NCI-H1436 (cell line): ENCODE measurements at places on chromosomes 6 and 20.

DNA sequence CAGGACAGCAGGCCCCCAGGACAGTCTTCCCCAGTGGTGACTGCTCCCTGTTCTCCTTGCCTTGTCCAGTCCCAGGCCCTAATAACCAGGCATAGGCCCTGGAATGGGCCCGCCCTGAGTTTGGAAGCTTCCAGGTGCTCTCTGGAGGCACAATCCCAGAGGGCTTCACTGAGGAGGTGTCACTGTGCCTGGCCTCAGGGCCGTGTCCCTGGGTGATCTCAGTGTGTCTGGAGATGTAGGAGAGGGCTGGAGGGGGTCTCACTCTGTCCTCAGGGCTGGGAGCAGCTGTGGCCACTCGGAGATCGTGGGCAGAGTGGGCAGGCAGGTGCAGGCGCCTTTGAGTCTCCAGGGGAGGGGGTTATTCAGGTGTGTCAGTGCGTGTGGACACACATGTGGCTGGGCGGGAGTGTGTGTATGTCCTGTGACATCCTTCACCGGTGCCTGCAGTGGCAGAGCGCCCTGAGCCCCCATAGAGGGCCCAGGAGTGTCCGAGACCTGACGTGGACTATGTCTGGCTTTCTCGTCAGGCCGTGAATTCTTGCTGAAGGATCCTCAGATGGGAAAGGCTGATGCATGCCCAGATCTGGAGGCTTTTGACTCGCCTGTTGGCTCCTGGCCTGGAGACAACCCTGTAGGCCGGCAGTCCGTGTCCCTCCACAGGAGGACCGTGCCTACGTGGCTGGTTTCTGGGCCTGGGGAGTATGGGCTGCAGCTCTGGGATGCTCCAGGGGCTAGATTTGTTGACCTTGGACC lies 5.5 kb upstream of the NPBWR2 start:
- DNase-seq = no peak

DNA sequence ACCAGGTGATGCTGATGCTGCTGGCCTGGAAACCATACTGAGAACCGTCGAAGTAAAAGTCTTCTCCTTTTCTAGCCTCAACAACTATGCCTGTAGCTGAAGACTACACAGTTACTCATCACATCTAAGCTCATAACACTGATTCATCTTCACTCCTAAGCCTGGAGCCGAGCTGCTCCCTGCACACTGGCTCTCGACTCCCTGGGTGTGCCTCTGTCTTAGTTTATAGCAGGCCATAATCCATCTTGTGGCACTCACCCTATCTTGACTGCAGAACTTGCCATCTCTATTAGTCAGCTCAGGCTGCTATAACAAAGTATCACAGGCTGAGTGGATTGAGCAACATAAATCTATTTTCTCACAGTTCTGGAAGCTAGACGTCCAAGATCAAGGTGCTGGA lies 191.0 kb downstream of the UNC5CL start:
- no peak for DNase-seq

- DNase-seq = no peak
These were observed 45.9 kb downstream of the CD164 start for GRCh38 chr6:109336221-109336961.

- peak; percentile 62 for DNase-seq
These were observed 10.0 kb downstream of the CITED2 start for GRCh38 chr6:139364302-139364981.

DNA sequence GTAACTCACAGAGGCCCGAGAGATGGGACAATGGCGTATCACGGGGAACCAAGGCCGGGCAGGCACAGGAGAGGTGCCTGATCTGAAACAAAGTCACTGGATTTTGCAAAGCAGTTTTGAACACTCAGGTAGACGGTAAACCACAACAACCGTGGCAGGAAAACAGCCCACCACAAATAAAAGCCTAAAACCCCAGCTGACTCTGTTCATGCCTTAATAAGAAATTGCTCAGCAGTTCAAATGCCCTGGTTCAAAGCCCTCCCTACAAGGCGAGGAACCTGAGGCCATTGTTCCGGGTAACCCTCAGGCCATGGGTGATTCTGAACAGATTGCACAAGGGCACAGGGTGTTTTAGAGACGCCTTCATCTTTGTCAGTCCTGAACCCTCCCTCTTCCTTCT lies 114.2 kb downstream of the MAP3K7 start:
- no peak for DNase-seq

DNA sequence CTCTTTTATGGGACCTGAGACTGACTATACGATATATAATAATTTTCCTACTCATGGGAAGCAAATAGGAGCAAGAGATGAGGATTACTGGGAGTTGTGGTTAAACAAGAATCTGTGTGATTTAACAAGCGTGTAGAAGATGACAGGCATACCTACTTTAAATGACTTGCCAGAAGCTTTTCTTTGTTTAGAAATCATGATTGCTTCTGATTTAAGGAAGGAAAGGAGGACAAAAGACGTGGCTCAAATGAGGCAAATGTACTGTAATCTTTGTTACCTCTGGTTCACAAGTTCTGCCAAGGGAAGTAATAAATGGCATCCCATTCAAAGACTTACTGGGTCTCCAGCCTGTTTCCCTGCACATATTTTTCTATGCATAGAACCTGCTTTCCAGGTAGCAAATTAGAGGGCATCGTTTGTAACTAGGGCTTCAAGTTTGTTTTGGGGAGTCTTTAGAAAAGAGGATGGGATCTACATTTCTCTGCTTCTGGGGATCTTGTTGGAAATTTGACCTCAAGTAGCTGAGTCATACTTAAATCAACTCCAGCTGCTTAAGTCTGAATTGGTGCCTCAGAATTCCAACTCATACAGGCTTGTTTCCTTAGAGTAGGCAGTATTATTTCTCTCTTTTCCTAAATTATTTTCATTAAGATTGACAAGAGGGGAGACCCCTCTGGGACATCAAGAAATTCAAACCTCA lies 2.9 kb upstream of the TRMT11 start:
- no peak for DNase-seq

DNA sequence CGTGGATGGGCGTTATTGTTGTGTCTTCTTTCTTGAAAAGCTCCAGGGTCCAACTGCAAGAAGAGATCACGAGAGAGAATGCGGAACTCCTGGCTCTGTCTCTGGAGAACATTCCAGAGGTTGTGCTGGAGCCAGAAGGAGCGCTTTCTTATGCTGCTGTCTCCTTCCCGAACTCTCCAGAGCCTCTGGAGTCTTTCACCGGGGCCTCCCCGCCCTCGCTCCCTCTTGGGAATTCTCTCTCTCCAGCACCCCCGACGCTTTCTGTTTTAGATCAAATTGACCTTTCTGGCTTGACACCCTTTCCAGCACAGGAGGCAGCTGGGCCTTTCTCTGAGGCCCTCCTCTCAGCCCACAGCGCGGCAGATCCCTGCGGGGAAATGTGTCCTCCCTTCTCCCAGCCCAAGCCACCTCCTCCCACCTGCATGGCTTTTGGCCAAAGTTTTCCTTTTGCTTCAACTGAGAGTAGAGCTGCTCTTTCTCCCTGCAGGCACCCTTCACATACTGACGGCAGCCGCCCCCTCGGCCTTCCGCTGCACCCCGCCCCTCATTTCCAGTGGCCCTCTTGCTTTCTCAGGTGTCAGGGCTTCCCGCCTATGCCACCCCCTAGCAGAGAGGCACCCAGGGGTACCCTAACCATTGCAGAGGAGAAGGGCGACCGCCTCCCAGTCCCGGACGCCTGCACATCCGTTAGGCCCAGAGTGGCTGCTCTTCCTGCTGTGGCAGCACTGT lies 6.6 kb upstream of the CCR6 start:
- DNase-seq = no peak

DNA sequence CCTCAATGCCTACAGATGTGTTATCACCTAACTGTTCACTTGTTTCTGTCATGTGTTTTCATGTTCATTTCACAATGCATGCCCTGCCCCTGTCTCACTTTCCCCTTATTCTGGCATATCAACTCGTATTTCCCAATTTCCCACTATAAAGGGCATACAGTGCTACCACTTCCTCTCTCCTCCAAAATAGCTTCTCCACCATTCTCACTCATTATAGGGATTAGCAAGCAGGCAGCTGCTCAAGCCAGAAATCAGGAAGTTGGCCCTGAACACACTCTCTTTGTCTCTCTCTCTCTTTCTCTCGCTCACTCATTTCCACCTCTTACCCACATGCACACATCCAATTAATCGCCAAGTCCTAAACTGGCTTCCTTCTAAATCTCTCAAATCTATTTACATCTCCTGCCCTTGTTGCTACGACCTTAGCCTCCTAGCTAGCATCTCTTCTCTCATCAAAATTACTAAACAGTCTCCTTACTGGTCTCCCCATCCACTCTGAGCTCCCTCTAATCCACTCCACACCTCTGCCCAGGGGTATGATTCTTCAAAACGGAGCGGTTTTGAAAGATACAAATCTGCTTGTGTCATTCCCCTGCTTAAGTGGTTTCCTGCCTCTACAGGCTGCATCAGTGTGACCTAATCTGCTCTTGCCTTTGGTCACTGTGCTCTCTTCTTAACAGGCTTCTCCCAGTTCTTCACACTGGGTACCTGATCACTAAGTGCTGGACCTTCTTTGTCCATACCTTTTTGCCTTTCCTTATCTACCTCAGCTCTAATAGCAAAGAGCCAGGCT lies 196.2 kb downstream of the BTBD9 start:
- no peak for DNase-seq

DNA sequence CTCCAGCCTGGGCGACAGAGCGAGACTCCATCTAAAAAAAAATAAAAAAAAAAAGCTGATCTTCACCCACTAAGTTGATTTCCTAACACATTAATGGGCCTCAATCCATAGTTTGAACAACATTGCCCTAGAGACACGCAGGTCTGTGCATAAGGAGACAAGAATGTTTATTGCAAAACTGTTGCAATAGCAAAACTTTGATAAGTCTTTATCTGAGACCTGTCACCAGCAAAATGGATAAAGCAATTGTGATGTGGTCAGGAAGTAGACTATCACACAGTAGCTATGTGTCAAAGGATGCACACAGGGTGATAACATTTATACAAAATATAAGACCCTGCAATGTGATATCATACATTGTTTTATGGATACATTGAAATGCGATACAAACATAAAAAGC lies 4.2 kb upstream of the ITPR3 start:
- DNase-seq = no peak

DNA sequence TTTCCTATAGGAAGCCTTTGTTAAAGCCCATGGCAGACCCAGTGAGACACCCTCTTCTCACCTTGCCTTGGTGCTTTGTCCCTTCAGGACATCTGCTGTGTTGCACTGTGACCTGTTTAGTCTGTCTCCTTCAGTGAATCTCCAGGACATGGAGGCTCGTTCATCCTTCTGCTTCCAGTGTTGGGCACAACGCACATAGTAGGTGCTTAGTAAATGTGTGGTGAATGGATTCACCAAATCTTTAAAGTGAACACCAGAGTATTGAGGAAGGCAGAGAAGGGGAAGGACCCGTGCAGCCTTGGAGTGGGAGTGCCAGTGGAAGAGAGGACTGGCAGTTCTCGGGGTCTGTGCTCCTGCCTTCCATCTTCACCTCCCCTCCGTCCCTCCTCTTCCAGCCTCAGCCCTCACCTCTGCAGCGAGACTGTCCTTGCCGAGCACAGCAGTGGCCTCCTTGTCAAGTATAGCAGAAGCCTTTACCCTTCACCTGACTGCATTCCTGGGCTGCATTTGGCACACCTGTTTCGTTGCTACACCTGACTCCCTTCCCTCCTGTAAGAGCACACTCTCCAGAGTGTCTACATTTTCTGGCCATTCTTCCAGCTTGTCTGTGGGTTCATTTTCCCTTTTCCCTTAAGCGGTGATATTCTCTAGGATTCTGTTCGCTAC lies 49.2 kb downstream of the ARID1B start:
- no peak for DNase-seq

GRCh38 chr6:38415231-38416005 lies 224.3 kb downstream of the BTBD9 start:
- no peak for DNase-seq

GRCh38 chr20:38915355-38915754 lies 10.9 kb upstream of the FAM83D start:
- DNase-seq = no peak

GRCh38 chr6:110067837-110068591 lies 89.9 kb downstream of the GPR6 start:
- no peak for DNase-seq

- DNase-seq = no peak
These were observed 46.2 kb upstream of the EEF1A1 start for GRCh38 chr6:73566954-73567591.

DNA sequence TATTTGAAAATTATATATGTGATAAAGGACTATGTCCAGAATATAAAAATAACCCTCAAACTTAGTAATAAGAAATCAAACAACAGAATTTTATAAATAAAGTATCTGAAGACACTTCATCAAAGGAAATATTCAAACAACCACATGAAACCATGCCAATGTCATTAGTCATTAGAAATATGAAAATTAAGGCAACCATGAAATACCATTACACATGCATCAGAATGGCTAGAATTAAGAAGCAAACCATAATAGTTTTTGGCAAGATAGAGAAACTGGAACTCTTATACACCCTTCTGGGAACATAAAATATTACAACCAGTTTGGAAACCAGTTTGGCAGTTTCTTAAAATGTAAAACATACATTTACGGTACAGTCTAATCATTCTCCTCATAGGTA lies 137.2 kb upstream of the ADGRB3 start:
- DNase-seq = no peak

- DNase-seq = no peak
These were observed 1.2 kb upstream of the ZSCAN31 start for GRCh38 chr6:28337121-28337520.

DNA sequence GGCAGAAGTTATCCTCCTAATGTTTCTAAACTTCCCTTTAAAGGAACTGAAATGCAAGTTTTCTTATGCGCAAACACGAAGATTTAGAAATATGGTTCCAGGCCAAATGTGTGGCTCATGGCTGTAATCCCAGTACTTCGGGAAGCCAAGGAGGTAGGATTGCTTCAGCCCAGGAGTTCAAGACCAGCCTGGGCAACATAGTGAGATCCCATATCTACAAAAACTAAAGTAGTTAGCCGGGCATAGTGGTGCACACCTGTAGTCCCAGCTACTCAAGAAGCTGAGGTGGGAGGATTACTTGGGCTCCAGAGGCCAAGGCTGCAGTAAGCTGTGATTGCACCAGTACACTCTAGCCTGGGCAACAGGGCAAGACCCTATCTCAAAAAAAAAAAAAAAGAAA lies 95.8 kb upstream of the SCAF8 start:
- DNase-seq = no peak

DNA sequence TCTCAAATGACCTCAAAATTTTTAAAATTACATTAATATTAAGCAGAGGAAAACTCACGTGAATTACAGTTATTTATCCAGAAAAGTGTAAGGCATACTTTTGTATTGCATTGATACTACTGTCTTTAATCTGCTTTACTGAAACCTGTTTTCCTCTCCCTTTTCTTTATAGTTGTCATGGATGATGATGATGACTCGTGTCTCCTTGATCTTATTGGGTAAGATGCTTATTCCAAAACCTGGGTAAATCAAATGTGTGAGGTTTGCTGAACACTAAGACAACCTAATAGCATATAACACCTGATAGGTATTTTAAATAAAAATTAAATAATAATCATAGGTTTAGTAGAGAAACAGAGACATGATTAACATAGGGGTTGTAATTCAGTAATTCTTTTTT lies 40.0 kb downstream of the BICRAL start:
- no peak for DNase-seq

DNA sequence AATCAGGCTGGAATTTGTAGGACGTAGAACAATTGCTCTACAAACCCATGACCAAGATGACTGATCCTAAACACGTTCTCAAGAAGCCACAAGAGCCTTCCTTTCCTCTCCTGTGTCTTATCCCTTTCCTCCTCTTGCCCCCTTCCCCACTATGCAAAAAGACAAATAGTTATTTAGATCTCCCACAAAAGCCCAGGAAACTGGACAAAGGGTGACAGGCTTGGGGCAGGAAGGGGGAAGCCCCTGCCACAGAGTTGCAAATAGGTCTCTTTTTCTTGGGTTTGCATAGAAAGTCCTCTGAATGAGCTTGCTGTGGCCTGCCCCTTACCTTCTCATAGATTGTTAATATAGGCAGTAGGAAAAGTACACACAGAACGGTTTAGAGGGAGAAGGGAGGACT lies 377.1 kb upstream of the BTBD3 start:
- DNase-seq = no peak
